ENCODE measurements at places on chromosomes 1 and 21.

- no peak for DNase-seq
These were observed 281.9 kb upstream of the ADAMTS5 start for GRCh38 chr21:27248814-27249213.

GRCh38 chr21:25967181-25967900, 203.2 kb downstream of the APP start:
- DNase-seq = no peak

DNA sequence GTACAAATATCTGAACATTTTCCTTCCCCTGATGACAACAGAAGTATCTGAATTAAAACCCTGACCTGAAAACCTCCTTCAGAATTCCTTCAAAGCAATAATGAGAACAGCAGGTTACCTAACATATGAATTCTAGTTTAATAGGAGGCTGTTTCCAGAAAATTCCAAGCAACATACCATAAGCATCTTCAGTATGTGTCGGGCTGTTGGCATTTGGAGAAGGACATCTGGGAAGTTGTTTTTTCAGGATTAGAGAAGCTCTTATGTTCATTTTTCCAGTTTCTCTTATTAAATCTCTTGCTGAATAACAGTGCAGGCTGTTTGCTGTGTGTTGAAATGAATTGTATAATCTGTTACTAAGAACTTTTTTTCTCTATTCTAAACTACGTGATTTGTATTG, 101.5 kb downstream of the PLA2G4A start:
- DNase-seq = no peak

- DNase-seq = no peak
These were observed 414.2 kb downstream of the KCNT2 start for GRCh38 chr1:196193896-196194559.

DNA sequence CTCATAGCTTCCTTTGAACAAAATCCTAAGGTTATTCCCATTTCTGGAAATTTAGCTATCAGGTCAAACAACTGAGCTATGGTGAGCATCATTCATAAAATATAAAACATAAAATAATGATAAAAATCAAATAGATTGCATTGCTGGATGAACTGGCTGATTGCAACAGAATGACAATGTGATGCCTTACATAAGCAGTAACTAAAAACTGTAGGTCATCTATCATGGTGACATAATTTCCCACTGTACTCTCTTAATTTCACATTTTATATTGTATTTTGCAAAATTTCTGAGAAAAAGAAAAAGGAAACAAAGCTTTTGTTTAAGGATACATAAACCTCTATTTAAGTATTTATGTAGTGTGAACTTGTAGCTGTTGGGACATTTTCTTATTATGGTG, 4.6 kb downstream of the PTGER3 start:
- DNase-seq = no peak

- no peak for DNase-seq
These were observed 15.0 kb upstream of the TTC22 start for GRCh38 chr1:54816130-54816529.

DNA sequence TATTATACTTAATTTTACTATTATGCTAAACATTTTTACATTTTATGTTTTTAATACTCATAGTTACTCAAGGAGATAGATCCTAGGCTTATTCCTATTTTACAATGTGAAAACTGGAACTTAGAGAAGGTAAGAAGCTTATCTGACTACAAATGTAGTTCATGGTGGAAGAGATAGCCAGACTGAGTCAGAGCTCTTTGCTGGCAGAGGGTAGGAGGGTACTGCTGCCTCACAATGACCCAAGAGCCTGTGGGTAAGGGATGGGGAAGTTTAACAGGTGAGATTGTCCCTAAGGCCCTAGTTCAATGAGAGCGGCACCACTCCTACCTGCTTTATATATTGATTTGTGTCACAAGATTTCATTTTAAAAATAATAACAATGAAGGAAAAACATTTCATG, 34.1 kb upstream of the NEK7 start:
- no peak for DNase-seq

DNA sequence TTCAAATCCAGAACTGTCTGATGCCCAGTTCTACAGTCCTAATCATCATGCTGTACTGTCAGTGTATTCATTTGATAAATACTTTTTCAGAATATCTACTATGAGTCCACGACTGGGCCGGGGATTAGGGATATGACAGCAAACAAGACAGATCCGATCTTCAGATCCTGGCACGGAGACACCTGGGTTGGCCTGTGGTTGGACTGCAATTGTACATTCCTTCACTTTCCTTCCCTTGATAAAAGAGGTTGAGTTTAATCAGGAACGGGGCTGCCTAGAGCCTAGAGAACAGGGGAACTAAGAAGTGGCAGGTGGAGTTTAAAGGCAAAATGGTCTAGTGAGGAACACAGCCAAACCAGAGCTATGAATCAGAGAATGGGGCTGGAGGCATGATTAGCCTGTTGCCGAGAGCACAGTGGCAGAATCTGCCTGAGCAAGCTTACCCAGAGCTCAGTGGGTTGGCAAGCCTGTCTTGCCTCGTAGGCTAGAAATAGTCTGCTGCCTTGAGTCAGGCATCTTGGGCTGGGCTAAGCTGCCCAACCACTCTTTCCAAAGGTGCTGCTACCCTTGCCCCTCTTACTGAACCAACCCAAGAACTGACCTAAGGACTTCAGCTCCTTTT, 38.1 kb upstream of the PTCH2 start:
- no peak for DNase-seq

- no peak for DNase-seq
These were observed 72.6 kb upstream of the ROR1 start for GRCh38 chr1:63701187-63701586.

DNA sequence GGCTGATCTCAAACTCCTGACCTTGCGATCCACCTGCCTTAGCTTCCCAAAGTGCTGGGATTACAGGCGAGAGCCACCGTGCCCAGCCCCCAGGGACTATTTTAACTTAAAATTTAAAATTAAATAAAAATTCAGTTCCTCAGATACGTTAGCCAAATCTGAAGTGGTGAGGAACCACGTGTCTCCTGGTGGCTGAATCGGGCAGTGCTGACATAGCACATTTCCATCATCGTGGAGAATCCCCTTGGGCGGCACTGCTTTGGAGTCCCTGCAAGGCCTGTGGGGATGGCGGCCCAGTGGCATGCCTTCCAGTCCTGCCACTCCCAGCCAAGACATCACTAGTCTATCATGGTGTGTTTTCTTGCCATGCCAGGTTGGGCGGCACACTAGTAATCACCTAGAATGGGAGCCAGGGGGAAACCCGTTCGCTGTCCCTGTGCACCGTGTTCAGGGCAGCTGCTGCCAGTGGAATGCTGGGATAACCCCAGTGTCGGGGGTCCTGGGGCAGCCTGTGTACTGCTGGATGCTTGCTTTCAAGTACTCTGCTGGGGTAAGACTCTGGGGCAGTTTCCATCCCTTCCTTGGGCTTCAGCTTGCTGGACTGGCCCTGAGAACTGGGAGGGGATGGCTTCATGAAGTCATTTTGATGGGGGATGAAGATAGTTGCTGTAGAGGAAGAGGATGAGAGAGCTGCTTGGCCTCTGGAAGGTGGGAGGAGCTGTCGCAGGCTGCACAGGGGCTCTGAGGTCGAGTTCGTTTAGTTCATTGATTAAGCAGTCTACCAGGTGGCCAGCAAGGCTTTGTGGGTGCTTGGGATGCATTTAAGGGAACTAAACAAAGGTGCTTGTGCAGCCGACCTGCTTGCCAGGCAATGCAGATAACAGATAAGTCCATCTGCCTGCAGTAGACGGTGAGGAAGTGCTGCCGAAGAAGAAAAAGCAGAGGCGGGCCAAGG, 4.6 kb downstream of the ZBTB48 start:
- DNase-seq = no peak

Measured in stimulated activated CD4-positive, alpha-beta T cell treated with anti-CD3 and anti-CD28 coated beads, Interleukin-4, amount 100 ng/mL, for 24 hours (primary cell).